Fibroblast of the aortic adventitia (primary cell): ENCODE measurements at places on chromosomes 16 and 17.

- DNase-seq, result no peak
Measured at GRCh38 chr17:73855720-73856333, 211.6 kb upstream of the SDK2 start.

DNA sequence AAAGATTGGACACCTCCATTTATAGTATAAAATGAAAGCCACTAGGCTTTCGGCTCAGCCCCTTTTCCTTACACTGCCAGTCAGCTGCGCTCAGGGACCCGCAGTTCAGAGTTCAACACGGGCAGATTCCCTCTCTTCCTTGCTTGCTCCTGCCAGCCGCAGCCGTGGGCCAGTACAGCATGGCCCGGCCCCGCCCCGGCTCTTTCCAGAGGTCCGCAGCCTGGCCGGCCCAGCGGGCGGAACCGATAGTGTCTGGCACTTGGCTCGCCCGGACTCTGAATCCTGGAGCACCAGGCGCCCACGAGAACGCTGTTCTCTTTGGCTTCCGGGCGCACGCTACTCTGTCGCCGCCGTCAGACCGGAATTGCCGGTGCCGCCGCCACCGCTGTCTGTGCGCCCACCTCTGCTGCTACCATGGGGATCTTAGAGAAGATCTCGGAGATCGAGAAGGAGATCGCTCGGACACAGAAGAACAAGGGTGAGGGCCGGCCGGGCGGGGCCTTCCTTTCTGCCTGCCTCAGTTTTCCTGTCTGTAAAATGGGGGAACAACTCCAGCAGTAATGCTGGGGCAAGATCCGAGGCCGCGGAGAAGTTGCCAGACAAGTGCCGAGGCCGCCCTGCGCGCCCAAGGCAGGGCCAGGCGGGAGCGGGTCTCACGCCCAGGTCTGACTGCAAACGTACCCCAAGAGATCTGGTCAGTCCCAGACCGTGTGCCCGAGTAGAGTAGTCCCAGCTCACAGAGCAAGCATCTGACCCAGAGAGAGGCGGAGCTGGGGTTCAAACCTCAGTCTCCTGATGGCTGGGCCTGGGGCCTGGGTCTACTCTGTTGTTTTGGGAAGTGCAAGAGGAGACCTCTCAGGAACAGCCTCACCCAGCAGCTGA lies at the start of gene DRG2:
Gene DRG2 (plus strand): TSS at position 339 of the 882 bp plus-strand sequence. CDS start 76 bp downstream, at position 415.
- DNase-seq, result peak; percentile 93

GRCh38 chr17:78137392-78138203 lies 7.0 kb downstream of the TMC8 start:
- no peak for DNase-seq

- DNase-seq, result peak; percentile 89
Measured at GRCh38 chr16:84774810-84775209, 45.0 kb upstream of the CRISPLD2 start.

DNA sequence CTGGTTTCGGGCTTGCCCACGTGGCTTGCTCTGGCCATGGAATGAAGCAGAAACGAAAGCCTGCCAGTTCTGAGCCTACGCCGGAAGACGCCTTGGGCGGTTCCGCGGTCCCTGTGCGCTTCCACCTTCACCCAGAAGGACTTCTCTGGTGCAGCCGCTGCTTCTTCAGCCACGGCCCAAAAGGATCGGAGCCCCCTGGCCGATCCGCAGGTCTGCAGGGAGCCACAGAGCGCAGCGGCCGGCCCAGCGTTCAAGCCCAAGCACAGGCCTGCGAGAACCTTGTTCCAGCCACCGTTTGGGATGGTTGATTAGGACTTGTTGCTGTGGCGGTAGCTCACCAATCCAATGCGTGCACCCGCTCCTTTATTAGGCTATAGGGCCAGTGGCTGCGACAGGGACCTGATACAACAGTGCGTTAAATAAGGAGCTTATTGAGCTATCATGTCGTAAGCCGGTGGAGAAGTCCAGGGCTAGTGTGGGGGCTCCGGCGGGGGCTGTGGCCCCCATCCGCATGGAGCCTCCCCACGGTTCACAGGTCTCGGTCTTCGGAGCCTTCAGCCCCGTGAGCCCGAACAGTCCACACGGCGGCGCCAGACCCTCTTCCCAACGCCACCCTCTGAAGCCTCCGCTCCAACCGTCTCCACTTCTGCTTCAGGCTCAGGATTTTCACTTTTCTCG lies 10.2 kb upstream of the MPP2 start:
- DNase-seq, result peak; percentile 19

DNA sequence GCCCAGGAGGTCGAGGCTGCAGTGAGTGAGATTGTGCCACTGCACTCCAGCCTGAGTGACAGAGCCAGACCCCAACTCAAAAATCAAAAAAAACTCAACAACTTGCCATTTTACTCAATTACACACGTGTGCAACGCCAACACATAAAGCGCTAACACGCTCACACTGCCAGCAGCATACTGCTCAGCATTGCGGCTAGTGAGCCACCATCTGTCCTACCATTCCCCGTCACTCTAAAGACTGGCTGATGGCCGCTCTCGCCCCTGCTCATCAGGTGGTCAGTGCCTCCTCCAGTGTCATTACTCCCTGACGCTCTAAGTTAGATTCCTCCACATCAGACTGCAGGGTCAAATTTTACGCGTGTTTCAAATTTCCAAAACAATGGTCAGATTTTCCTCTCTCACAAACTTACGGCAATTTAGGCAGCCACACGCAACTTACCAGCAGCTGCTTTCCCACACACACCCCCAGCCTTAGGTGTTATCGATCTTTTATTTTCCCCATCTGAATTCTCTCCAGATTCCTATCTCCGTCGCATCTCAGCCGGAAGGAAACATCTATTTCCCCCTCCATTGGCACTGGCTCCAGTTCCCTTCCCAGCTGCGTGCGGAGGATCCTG lies 240.8 kb downstream of the C16orf95 start:
- DNase-seq, result no peak
